ENCODE measurements at places on chromosomes 12 and 14.

GRCh38 chr12:57621497-57622292 lies 10.5 kb downstream of the ARHGEF25 start:
- no peak for DNase-seq

- DNase-seq = no peak
These were observed 37.8 kb downstream of the PRPF40B start for GRCh38 chr12:49661191-49661590.

GRCh38 chr14:68995731-68996130 lies 16.6 kb upstream of the ACTN1 start:
- DNase-seq = no peak

- no peak for DNase-seq
These were observed 49.0 kb downstream of the NTF3 start for GRCh38 chr12:5480938-5481303.

DNA sequence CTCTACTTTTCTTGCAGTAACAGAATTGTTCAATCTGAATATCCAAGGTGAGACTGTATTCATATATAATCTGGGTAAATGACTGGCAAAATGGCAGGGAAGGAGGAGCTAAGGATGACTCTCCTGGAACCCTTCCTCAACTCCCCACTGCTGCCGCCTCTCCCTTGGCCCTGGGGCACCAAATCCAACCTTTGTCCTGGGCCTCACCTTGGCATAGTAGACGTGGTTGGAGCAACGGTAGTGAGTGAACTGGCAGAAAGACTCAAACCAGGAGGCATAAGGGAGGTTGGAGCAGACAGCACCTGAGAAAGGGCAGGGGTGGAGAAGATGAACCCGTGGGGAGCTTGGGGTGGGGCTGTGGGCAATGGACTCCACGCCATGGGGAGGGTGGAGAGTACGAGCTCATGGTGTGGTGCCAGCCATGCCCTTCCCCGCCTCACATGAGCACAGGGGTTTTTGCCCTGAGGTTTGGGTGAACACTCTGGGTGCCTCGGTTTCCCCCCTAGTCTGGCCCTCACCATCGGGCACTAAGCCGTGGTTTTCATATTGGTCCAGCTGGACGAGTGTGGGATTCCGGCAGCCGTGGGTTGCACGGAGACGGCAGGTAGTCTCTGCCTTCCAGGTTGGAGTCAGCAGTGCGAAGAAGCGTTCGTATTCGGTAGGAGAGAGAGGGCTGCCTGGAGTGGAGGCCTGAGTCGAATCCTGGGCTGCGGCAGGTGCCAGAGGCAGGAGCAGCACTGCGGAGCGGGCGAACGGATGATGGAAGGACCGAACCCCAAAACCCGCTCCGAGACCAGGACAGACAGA lies 753 bp downstream of the ACRBP start:
- no peak for DNase-seq

DNA sequence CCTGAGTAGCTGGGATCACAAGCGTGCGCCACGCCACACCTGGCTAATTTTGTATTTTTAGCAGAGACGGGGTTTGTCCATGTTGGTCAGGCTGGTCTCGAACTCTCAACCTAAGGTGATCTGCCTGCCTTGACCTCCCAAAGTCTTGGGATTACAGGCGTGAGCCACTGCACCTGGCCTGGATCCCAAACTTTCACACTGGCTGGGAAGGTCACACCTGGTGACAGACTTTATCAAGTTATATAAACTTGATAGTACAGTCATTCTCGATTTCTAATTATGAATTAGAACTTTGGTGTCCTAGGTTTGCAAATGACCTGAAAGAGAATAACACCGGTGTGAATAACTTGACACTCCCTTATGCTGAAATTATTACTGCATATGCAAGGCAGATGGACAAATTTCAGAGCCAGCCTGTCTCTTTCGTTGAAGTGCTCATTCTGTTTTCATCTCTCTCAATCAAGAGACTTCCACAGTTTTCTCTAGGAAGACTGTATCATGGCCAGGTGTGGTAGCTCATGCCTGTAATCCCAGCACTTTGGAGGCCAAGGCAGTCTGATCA lies 5.9 kb downstream of the PLBD1 start:
- no peak for DNase-seq

DNA sequence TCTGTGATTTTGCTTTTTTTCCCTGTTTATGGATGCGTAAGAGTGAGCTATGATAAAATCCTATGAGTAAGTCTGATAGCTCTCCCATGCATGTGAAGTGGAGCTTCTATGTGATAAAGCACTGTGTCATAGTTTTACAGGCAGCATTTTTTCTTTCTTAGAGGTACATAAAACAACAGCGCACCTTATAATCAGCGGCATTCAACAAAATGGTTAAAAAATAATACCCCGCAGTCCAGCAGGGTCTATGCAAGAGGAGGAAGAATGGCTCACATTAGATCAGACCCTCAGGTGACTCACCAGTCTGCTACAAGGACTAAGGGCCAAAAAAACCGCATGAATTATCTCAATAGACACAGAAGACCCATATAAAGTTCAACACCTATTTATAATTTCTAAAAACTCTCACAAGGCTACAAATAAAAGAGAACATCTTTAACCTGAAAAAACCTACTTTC lies 33.0 kb upstream of the TMEM179 start:
- DNase-seq = no peak

DNA sequence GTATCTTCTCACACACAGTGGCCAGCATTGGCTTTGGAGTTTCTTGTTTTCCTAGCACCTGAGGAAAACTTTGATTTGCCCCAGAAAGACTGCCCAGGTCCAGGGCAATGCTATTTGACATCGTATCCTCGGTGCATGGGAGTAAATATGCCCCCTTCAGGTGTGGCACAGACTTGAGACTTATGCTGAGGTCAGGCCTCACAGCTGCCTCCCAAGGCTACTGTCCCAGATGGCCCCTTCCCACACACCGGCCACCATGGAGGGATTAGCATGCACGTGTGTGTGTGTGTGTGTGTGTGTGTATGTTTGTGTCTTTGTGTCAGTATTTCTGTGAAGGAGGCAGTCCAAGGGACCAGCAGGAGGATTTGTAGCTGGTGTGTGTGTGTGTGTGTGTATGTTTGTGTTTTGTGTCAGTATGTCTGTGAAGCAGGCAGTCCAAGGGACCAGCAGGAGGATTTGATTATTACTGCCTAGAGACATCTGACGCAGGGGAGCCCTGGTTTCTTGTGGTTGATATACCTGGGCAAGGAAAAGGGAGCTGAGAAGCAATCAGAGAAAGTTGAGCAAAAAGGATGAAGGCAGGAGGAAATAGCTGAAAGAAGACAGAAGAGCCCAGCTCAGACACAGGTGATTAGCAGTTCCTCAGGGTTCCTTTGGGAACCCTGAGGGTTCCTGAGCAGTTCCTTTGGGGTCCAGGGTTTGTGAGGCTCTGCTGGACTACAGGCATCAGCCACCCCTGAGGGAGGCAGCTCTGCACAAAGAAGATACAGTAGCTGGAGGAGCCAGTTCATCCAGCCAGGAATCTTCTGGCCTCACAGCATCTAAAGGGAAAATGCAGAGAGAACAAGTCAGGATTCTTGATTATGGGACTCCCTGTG lies 42.2 kb downstream of the COX16 start:
- DNase-seq = no peak

DNA sequence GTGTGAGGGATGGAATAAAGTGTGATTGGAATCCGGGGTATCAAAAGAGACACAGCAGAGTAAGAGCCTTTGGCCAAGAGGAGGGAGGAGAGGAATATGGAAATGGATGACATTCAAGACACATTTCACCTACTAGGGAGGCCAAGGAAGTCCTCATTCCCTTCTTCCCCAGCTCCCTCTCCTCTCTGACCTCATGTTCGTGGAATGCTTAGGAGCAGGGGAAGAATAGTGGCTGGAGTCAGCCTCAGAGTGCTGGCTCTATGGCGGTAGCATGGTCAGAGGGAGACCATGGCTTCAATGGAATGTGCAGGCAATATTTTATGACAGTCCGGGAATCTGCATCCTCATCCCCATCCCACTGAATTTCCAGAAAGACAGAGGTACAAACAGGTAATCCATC lies 196.6 kb downstream of the EGLN3 start:
- no peak for DNase-seq

DNA sequence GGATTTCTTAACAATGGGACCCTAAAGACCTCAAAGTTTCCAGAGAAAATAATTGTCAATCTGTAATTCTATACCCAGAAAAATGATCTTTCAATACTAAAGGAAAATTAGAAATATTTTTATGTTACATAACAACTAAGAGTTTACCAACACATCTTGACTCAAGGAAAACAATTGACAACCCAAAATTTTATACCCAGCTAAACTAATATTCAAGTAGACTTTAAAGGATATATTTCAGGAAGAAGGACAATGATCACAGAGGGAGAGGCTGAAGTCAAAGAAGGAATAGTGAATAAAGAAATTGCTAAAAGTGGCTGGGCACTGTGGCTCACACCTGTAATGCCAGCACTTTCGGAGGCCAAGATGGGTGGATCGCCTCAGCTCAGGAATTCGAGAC lies 12.6 kb upstream of the PLD4 start:
- DNase-seq = no peak

DNA sequence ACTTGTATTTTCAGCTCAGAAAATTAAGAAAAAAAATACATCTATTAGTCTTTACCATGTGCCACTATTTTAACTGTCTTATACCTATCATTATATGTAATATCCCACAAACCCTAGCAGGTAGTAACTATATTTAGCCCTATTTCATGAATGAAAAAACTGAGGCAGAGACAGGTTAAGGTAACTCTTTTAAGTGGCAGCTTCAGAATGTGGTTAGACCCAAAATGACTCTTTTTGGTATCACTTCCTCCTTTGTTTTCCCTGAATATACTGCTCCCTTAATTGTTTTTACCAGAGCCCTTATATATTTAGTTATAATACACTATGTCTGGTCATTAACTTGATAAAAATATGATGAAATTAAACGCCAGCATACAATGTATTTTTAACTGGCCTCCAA lies 235.6 kb upstream of the RPL10L start:
- no peak for DNase-seq

- DNase-seq = no peak
These were observed 17.1 kb downstream of the POU6F1 start for GRCh38 chr12:51200806-51201205.

GRCh38 chr14:60707858-60708257 lies 16.3 kb downstream of the SIX4 start:
- DNase-seq = no peak

GRCh38 chr12:113214895-113215400 lies 6.3 kb upstream of the TPCN1 start:
- no peak for DNase-seq

DNA sequence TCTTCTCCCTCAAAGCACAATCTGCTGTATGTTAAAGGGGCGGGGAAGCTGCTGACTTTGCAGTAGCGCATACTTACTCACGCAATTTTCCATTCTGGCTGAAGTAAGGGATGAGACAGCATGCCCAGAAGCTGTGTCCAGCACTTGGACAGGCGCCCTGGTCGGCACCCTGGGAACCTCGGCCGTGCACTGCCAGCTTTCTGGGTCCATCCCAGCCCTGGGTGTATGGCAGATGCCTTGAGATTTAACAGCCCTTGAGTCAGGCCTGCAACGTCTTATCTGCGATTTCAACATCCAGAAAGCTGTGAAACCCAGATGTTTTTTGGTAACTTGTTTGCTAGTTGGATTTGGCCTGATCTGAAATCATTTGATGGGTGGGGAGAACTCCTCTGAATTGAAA lies 16.1 kb downstream of the EML1 start:
- DNase-seq = no peak

- no peak for DNase-seq
These were observed 27.4 kb upstream of the ABCD2 start for GRCh38 chr12:39646963-39647362.

GRCh38 chr12:112130441-112130998 lies 5.2 kb downstream of the TRAFD1 start:
- DNase-seq = no peak
